ENCODE measurements at places on chromosomes 11 and 22.

DNA sequence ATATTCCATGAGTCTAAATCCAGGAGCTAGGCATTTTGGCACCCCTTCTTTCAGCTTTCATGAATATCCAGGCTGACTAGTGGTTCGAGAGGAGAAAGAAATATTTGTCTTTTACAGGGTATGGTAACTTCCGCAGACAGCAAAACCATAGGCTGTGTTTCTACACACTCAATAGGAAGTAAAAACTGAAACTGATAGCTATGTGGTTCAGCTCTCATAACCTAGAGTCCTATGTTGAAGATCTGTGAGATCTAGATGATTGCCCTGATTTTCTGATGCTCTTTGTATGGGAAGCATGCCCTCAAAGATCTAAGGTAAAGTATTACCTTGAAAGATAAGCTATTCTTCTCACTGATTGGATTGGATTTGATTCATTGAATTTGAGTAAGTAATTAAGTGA is 118.3 kb downstream of the CD44 start:
- DNase-seq: no peak

DNA sequence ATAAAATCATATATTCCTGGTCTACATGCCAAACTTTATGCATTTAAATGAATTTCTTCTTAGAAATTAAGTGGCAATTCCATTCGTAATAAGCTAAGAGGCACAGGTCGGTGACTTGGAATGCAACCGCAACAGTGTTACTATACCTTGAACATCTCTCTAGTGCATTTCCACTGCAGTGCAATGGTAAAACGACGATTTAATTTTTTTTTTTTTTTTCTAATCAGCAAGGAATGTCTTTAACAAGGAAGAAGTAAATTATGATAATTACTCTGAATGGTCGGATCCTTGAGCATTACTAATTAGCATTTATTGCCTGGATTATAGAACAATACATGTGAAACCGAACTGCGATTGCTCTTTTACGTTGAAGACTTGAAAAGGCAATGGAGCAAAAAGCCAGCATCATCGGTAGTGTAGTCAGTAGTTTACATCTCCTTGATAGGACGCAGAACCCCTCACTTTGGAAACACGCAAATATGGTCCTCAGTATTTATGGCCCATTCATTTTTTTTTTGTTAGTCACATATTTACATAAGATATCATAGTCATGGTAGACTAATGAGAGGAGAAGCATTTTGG is 20.2 kb downstream of the BLID start:
- DNase-seq: no peak

- no peak for DNase-seq
These were observed 365.2 kb upstream of the DDI1 start for GRCh38 chr11:103671143-103671651.

DNA sequence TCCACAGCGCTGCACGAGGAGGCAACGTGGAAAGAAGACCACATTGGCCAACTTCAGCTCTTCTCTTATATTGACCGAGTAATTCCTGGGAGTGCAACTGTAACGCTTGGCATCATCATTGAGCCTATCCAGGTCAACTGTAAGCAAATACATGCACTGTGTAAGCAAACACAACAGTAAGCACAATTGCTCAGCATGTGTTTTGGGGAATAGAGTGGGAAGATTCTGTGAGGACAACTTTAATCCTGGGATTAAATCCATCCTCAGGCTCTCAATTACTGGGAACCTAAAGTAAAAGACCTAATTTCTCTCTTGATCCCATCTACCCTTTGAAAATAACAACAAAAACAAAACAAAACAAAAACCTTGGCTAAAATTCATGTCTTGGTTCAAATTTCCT is 109.5 kb upstream of the DDI1 start:
- no peak for DNase-seq

DNA sequence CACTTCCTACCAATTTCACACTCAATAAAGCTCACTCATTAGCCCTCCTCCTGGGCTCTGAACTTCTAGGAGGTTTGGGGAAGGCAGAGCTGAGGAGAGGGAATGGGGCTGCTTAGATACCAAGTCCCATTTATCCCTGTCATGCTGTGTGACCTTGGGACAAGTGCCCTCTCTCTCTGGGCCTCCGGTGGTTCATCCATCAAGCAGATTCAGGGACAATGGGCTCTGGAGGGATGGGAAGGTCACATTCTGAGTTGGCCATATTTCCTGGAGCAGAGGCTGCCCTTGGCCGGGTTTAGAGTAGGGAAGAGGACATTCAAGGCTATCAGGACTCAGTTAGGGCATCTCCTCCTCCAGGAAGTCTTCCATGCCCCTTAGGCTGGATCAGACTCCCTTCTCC is 66.7 kb downstream of the PDE2A start:
- DNase-seq: no peak

DNA sequence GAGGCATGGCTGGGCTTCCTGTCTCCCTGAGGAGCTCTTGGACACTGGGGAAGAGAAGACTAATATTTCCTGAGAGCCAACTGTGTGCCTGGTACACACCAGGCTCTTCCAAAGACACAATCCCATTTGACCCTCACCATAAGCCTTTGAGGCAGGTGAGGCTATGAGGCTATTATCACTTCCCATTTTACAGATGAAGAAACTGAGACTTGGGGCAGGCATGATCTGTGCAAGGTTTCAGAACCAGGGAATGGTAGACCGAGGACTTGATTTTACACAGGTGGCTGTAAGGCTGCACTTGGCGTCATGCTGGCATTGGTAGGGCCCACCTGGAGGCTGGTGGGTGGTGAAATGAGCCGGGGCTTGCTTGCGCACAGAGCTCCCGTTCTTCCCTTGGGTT is 90.8 kb downstream of the LRRC32 start:
- DNase-seq: no peak

DNA sequence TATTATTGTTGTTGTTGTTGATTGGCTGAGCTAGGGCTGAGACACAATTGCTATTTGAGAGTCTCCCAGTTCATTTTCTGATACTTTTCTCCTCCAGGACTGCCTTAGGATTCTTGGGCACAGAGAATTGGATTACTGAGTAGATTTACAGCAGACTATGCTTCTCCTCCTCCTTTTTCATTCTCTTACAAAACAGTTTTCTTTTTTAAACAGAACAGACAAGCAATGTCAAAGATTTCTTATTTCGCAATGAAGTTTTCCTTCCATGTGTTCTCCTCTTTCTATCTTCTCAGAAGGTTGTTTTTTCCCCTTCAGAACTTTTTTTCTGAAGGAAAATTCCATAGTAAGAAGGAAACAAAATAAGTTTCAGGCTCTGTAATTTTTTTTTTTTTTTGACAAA is 19.8 kb upstream of the TIMP3 start:
- DNase-seq: no peak

- DNase-seq: no peak
These were observed 499.6 kb upstream of the B3GAT1 start for GRCh38 chr11:134911514-134912180.

DNA sequence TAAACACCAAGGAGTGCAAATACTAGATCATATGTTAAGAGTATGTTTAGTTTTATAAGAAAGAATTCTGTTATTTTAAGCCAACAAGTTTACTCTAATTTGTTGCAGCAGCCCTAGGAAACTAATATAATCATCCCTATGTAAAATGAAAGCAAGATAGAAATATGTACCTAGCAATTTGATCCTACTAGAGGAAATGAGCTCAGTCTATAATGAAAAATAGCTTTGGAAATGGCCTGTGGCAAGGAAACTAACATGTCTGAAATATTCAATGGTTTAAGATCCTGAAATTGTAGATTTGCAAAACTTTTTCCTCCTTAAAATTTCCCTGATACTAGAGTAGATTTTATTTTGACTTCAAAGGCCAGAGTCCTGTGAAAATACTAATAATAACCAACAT is 112.7 kb upstream of the SLC5A12 start:
- no peak for DNase-seq

DNA sequence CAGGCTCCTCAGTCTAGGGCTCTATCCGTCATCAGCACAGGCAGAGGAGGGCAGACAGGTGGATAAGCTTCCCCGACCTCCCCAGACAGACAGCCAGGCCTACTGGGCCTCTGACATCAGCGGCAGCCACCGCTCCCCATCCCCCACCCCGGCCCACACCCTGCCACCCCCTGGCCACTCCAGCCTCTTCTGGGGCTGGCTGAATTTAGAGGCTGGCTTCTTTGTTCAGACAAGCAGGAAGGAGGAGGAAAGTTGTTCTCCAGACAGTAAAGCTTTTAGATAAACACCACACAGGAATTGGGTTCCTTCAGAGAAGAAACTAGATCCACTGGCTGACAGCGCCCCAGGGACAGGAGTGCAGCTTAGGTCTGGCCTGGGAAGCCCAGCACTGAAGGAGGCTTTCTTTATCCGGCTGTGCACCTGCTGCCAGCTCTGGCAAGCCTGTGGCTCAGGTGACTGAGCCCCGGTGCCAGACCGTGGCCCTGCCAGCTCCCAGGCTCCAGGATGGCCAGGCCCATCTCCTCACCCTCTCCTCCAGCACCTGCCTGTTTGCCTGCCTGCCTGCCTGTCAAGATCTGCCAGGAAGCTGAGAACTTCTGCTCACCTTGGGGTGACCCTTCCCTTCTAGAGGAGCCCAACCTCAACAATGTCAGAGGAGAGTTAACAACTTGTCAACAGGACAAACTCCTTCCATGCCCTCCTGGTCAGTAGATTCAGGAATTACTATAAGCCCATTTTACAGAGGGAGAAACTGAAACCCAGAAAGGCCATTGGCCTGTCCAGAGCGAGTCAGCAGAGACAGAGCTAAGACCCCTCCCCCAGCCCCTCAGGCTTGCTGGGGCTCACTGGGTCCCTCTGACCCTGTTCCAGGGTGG is 44.0 kb upstream of the KLHL35 start:
- DNase-seq: no peak

DNA sequence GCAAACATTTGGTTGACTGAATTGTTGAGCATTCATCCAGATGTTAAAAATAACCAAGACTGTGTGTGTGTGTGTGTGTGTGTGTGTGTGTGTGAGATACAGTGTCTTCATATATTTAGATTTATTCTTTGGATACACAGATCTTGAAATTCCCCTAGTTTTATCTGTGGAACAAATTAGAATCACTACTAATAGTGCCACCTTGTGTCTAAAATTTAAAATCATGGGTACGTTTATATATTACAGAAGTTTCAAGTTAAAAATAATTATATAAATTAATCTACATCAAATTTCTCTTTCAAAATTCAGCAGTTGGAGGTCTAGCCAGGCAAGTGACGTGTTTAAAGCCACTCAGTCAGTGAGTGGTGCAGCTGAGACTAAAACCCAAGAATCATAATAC is 1566.2 kb upstream of the TENM4 start:
- no peak for DNase-seq

- DNase-seq: no peak
These were observed 32.6 kb upstream of the APLP2 start for GRCh38 chr11:130037058-130037457.

DNA sequence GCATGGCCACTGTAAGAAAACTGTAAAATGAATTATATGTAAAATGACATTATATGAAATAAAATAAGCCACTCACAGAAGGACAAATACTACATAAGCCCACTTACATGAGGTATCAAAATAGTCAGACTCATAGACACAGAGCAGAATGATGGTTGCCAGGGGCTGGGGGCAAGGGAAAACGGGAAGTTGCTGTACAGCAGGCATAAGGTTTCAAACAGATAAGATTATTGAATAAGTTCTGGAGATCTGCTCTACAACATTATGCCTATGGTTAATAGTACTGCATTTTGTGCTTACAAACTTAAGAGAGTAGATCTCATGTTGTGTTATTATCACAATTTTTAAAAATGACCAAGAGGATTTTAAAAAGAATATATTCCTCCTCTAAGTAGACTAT is 32.7 kb upstream of the HEPHL1 start:
- DNase-seq: no peak

GRCh38 chr11:118901494-118902335 is 18.0 kb downstream of the CXCR5 start:
- no peak for DNase-seq

DNA sequence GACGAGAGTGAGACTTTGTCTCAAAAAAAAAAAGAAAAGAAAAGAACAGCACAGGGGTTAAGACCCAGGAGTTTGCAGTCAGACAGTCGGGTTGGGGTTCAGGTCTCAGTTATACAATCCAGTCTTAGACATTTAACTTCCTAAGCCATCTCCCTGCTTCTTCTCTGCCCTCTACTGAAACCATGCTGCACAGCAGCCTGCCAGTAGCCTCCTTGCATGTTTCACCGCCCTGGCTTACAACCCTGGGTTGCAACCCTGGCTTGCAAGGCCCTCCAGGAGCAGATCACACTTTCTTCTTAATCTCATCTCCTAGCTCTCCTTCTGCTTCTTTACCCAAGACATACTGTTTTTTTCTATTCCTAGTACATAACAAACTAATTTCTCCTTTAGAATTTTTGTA is 5.9 kb upstream of the B3GAT3 start:
- no peak for DNase-seq

GRCh38 chr11:61951484-61952135 is 1.5 kb downstream of the BEST1 start:
- no peak for DNase-seq

- no peak for DNase-seq
These were observed 492.1 kb downstream of the SOX6 start for GRCh38 chr11:15864026-15864805.

GRCh38 chr11:114259124-114259526 is 37.1 kb upstream of the NNMT start:
- DNase-seq: no peak

- DNase-seq: peak; percentile 62
These were observed 14.1 kb downstream of the RPS13 start for GRCh38 chr11:17063171-17064002.

DNA sequence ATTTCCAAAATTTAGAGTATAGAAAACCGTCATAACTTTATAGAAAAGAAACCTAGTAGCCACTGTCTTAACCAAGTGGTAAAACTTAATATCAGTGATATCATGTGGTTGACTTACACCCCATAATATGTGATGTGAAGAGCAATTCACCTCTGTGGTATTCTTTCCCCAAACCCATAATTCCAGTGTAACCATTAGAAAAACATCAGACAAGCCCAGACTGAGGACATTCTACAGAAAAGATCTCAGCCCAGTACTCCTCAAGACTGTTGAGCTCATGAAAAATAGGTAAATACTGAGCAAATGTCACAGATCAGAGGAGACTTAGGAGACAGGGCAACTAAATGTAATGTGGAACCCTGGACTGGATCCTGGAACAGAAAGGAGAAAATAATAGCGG is 134.6 kb downstream of the PGR start:
- no peak for DNase-seq

DNA sequence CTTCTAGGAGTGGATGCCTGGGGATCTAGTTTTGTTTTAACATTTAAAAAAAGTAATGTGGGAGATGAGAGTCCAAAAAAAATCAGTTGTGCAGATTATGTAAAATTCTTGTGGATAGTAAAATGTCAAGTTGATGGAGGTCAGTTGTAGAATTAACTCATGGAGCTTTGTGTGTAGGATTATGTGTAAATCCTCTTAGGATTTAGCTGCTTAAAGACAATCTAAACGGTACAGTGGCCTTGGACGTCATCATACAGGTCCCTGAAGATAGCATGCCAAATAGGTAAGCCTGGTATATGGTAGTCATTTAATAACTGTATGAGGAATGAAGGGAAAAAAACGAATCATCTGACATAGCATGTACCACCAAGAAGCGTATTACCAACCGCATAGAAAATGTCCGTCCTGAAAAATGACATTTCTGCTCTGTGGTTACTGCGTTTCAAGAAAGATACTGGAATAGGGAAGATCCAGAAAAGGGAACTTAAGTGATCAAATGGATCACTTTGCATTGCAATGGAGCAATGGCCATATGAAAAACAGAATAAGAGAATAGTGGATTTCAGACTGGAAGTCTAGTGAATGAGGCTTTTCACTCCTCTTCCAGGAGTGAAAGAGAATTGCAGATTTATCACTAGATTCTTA is 61.3 kb downstream of the BCL2L13 start:
- no peak for DNase-seq

GRCh38 chr11:15146271-15147003 is 31.7 kb downstream of the INSC start:
- no peak for DNase-seq

- no peak for DNase-seq
These were observed 15.3 kb downstream of the CSTPP1 start for GRCh38 chr11:46951864-46952263.

Data from stimulated activated CD4-positive, alpha-beta T cell treated with anti-CD3 and anti-CD28 coated beads, Interleukin-4, amount 100 ng/mL, for 1 hour (primary cell).